ENCODE measurements at places on chromosomes 11 and 22. TPM values are rescaled to one million over a fixed set of nuclear protein-coding genes. Genes with fewer than 3 reads are reported as not detected.

BIRC3 gene
- not detected for total RNA-seq

MUC5AC gene
- not detected for total RNA-seq

USH1C gene
- 0.35 TPM for total RNA-seq

SEC14L6 gene
- not detected for total RNA-seq

APOL5 gene
- not detected for total RNA-seq

H19 gene
- total RNA-seq, result not detected

Measured in SJCRH30 (cell line).